Stimulated activated CD4-positive, alpha-beta T cell treated with anti-CD3 and anti-CD28 coated beads, Interleukin-4, amount 100 ng/mL, for 24 hours (primary cell): ENCODE measurements at places on chromosomes 5 and 9.

GRCh38 chr5:23157716-23158115, 304.6 kb upstream of the CDH12 start:
- no peak for DNase-seq

- DNase-seq = no peak
Observed at GRCh38 chr5:58699762-58700118, 116.9 kb downstream of the RAB3C start.

GRCh38 chr5:170307575-170308465, 10.2 kb upstream of the LCP2 start:
- no peak for DNase-seq

GRCh38 chr9:1009101-1009707, 32.7 kb downstream of the DMRT3 start:
- peak; percentile 82 for DNase-seq

DNA sequence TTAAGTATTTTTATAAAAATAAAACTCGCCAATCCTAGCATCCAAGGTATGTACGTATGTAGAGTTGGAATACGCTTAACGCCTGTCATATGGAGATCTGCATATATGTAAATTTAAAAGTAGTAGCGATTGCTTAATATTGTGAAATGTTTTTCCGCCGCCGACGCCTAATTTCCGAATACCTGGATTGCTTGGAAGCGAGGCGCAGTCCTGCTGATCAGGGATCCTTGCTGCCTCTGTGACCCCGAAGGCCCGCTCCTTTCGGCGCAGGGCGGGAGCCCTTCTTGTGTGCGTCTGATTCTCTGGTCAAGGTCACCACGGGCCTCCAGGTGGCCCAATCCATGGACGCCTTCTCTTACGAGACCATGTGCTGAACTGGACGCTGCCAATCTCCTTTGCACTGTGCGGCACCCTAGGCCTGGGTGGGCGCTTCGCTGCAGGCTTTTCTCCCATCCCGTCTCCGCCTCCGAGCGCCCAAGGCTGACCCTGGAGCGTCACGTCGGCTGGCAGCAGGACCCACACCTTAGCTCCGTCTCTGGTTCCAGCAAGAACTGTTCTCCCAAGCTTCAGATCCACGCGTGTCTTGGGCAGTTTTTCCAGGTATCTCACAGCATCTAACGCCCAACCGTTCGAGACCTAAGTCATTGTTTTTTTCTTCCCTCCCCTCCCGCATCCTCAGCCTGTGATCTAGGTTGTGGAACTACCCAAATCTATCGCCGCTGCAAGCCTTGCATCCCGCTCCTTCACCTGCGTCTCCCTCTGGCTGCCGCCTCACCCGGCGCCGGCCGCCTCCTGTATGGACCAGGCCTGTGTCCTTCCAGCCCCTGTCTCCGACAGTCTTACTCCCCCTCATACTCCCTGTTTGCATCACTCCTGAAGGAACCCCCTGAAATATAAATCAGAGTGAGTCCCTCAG, 3.6 kb upstream of the TRIM41 start:
- no peak for DNase-seq

GRCh38 chr9:129026442-129027223, 1.5 kb downstream of the SH3GLB2 start:
- no peak for DNase-seq

GRCh38 chr5:157570531-157571200, 4.9 kb downstream of the ADAM19 start:
- no peak for DNase-seq

DNA sequence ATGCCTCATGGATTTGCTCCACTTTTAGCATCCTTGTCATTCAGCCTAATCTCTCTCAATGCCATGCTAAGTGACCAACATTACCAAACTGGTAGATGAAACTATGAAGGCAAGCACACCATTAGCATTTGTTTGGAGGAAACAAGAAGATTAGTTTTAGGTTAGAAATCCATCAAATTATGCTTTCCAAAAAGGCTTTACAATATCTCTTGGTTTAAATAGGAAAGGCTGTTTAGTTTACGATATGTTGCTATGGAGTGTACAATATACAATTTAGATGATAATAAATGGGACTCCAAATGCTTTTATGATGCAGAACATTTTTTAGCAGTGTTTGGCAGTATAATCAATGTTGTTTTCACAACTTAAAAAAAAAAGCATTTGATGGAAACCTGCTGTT, 47.8 kb upstream of the CTXN3 start:
- no peak for DNase-seq

GRCh38 chr9:38362852-38363588, 29.5 kb upstream of the ALDH1B1 start:
- no peak for DNase-seq

DNA sequence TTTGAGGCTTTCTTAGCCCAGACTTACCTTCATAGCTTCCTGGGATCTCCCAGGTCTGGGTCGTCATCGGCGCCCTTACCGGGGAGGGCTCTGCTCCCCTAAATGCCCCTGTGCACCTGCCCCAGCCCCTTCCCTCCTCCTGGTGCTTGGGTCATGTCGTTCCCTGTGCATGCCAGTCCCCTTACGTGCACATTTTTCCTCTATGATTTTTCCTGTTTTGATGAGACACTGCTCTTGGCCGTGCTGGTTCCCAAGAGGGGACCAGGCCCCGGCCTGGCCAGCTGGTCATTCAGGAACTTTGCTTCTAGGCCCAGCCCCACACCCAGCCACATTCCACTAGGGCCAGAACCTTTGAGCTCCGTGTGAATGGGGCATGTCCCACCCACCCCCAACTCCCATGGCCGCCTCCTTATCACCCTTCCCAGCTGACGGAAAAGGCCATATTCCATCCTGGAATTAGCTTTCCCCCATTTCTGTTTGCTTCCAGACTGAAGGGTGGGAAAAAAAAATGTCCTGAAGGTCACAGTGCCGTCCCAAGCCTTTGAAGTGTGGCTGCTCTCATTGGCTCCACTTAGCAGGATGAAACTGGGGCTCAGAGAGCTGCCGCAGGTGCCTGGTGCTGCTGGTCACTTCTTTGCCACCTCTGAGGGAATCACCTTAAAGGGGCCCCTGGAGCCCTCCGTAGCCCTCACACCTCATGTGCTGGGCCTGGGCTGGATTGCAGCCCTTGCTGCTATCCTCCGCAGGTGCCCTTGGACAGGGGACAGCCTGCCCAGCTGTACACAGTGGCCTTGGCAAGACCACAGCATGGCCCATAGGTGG, 25.1 kb downstream of the ERGIC1 start:
- no peak for DNase-seq

DNA sequence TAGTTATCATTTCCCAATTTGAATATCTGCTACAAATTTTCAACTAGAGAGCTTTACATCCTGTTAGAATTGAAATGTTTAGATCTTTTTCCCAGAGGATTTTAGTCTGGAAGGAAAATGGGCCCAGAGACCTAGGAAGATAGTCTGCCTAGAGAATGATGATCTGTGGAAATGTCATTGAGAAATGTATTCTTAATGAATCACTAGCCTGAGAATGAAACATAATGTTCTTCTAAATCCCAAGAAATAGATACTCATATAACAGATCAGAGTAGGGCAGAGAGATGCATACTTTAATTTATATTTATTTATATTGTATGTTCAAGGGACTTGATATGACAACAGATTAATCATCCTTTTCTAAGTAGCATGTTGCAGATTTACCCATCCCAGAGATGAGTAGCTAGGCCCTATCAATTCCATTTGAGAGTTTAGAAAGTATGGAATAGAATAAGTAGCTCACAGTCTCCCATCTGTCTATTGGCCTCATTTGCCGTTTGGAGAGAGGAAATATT, 25.1 kb upstream of the SLC44A1 start:
- DNase-seq = no peak

DNA sequence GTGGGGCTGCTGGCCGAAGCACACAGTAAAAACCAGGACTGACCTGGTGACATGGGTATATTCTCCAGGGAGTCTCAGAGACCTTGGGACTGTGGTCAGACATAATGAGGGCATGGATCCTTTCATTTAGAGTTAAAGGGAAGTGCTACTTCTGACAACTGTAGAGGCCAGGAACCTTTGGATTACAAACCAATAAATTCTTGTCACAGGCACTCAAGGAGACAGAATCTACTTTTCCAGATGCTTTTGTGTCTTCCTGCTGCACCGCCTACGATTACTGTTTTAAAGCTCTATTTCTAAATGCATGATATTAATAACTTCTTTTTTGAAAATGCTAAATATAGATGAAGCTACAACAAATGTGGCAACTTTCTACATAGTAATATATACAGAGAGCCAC, 106.5 kb upstream of the LPAR1 start:
- no peak for DNase-seq

- DNase-seq = no peak
Observed at GRCh38 chr9:121897140-121897539, 196.0 kb downstream of the TTLL11 start.

DNA sequence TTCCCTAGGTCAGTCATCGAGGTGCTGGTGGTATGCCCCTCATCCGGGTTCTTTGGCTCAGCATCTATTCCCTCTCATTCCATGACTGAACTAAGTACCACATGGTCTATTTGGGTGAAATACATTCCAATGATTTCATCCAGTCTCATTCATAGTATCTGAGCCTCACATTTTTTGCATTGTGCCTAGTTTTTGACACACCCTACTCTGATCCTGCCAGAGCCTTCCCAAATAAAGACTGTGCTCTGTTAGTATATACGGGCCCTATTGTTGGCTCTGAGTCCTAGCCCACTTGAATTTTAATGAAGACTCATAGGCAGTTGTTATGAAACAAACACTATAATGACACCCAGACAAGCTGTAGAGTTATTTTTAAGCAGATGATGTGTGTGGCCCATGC, 740.7 kb downstream of the CETN3 start:
- DNase-seq = no peak

- DNase-seq = no peak
Observed at GRCh38 chr9:19020886-19021455, 12.0 kb downstream of the SAXO1 start.

GRCh38 chr9:135163023-135163780, 75.7 kb downstream of the OLFM1 start:
- DNase-seq = no peak

DNA sequence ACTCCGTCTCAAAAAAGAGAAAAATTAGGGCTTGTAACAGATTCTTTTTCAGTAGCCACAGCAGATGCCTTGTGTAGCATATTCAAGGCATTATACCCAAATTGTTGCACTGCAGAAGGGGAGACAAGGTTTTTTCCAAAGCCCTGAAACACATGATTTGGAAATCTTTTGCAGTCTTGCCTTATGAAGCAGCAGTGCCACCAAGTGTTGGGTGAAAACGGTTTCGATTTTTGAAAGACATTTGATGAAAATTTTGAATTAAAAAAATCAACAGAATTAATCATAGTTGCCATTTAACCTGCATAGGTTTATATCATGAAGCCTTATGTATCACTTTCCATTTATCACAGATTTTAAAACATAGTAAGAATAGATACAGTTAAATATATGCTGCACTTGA, 479.5 kb downstream of the TAF11L14 start:
- DNase-seq = no peak

DNA sequence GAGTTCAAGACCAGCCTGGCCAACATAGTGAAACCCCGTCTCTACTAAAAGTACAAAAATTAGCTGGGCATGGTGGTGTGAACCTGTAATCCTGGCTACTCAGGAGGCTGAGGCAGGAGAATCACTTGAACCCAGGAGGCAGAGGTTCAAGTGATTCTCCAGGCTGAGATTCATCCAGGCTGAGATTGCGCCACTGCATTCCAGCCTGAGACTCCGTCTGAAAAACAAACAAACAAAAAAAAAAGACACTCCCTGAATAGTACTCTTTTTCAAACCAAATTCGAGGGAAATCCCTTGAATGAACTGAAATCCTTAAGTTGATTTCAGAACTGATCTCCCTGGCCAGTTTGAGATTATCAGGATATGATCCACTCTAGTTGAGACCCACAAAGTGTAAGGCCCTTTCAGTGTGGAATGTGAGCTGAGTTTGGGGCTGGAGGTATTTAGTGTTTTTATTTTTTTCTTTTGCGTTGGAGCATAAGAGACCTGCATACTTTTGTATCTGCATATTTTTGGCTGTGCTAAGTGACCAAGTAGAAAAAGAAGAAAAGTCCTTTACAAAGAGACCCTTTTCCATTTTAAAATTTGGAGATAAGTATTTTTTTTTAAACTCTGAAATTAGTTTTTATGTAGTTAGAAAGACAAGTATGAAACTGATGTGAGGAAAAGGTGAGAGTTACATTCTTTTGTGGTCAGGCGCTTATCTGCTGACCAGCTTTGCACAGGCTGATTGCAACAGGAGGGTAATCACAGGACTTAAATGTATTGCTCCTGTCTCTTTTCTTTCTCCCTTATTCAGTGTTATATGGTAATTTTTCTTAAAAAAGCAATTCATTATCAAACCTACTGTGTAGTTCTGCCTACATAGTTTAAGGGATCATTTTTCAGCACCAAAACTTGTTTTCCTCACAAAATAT, 42.9 kb downstream of the TMEFF1 start:
- no peak for DNase-seq

GRCh38 chr9:107504585-107505455, 15.3 kb upstream of the KLF4 start:
- DNase-seq = no peak

GRCh38 chr5:179798144-179798770, 4.5 kb downstream of the LTC4S start:
- no peak for DNase-seq

GRCh38 chr9:4228142-4228541, 71.7 kb downstream of the GLIS3 start:
- DNase-seq = no peak

- no peak for DNase-seq
Observed at GRCh38 chr5:178404987-178405386, 172.4 kb upstream of the PHYKPL start.

DNA sequence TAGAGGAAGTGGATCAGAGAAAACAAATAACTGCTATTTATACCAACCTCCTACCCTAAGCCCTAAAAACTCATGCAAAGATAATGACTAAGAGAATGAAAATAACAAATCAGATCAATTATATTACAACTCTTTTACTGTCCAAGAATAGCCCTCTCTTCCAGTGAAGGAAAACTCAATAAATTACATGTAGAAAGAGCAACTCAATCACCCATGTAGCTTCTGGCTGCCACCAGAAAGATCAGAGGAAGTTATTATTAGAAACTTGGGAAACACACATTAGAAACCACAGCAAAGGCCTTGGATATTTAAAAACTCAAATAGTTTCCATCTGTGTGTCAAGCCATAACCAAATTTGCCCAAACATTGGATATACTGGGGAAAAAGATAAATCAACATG, 134.0 kb upstream of the TARS1 start:
- DNase-seq = no peak

DNA sequence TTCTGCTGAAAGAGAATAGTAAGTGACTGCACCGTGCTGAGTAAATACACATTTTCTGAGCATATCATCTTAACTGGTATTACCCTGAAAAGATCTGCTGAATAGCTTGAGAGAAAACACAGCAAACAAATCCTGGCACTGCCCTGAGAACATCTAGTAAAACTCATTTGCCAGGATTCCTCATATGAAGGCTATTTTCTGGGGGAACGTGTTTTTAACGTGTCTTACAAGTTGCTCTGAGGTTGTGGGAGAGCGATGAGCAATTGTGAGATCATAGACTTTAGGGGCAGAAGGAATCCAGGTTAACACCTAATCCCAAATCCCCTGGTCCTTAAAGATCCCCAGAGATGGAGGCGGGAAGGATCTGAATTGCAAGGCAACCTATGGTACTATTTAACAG, 331.9 kb upstream of the RFX3 start:
- no peak for DNase-seq
